GM12878 (cell line): ENCODE measurements at places on chromosomes 6 and 20. TPM values are rescaled to one million over a fixed set of nuclear protein-coding genes. Genes with fewer than 3 reads are reported as not detected.

The PTCHD4 gene
- 0.05 TPM in 1 of 2 replicates, not detected in the other for total RNA-seq

The FRK gene
- total RNA-seq = 1.6 and 1.7 TPM in 2 replicates

The TAGAP gene
- total RNA-seq = 27.2 and 28.8 TPM in 2 replicates

The PRSS16 gene
- 5.9 and 7.1 TPM in 2 replicates for total RNA-seq

The VSX1 gene
- total RNA-seq = not detected in 2 replicates

The PNLDC1 gene
- total RNA-seq = 0.19 TPM in 1 of 2 replicates, not detected in the other

The KHDRBS2 gene
- total RNA-seq = not detected in 2 replicates
